ENCODE measurements at places on chromosomes 16 and 17. TPM values are rescaled to one million over a fixed set of nuclear protein-coding genes. Genes with fewer than 3 reads are reported as not detected.
A peak's percentile ranks its signal among the peaks of the same experiment; 100 is the strongest.

- H3K4me1 ChIP-seq = no peaks in the 10 kb centered on the region
- DNase-seq = no peak
- H3K27ac ChIP-seq = no peak overlapping the region
- H3K27me3 ChIP-seq = peaks cover 13% of the 10 kb centered on the region
- H3K36me3 ChIP-seq = no peaks in the 10 kb centered on the region
- H3K4me3 ChIP-seq = no peak overlapping the region
Observed at GRCh38 chr16:73228649-73229048, 180.7 kb upstream of the ZFHX3 start.

DNA sequence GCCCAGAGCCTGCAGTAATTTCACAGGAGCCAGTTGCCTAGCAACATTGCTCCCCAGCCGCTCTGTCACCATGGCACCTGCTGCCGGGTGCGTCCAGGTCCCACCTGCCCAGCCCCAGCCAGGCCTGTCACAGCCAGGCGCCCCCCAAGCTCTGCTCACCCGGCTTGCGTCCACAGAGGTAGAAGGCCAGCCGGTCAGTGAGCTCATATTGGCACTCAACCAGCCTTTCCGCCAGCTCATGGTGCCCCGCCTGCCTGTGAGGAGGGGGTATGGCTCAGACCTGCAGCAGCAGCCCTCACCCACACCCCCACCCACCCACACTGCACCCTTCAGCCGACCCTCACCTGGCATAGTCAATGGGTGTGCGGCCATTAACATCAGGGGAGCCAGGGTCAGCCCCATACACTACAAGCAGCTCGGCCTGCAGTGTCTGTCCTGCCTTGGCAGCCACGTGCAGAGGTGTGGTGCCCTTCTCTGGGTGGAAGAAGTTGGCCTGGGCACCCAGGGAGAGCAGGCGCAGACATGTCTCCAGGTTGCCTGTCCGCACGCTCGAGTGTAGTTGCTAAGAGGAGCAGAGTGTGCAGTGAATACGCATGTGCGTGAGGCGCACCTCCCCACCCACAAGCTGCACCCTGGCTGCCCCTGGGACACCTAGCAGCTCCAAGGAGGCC, 7.7 kb downstream of the GIT1 start:
- DNase-seq = no peak
- 0 out of 2 replicates have a peak, but pooled peaks cover 2% of the 10 kb centered on the region for H3K36me3 ChIP-seq
- H3K27ac ChIP-seq = no peak overlapping the region

DNA sequence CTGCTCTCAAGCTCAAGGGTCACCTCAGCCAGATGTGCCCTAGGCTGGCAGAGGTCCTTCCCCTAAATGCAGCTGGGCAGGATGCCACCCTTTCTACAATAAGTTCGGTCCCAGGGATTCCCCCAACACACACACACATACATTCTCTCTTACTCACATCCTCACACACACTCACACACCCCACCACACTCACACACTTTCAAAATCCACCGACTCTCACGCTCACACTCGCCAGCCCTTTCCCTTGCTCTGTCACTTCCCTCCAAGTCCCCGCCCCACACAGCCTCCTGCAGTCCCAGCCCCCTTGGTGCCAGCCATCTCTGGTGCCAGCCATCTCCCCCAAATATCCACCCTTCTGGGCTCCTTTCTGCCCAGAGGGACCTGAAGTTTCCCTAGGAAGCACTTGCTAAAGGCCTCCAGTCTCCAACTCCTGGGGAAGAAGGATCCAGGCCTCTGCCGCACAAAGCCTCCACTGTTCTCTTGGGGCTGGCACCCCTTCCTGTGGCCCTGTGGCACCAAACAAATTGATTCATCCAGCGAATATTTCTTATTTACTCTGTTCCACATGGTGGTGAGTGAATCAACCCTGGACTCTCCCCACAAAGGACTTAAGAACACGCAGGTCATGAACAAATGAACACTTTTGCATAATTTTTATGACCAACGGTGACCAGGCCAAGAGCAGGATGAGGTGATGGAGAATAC, 3.8 kb upstream of the USP36 start:
- DNase-seq = no peak
- no peak overlapping the region for H3K4me3 ChIP-seq
- H3K4me1 ChIP-seq = peaks cover 11% of the 10 kb centered on the region
- H3K36me3 ChIP-seq = peaks cover 10% of the 10 kb centered on the region
- no peak overlapping the region for H3K27ac ChIP-seq

DNA sequence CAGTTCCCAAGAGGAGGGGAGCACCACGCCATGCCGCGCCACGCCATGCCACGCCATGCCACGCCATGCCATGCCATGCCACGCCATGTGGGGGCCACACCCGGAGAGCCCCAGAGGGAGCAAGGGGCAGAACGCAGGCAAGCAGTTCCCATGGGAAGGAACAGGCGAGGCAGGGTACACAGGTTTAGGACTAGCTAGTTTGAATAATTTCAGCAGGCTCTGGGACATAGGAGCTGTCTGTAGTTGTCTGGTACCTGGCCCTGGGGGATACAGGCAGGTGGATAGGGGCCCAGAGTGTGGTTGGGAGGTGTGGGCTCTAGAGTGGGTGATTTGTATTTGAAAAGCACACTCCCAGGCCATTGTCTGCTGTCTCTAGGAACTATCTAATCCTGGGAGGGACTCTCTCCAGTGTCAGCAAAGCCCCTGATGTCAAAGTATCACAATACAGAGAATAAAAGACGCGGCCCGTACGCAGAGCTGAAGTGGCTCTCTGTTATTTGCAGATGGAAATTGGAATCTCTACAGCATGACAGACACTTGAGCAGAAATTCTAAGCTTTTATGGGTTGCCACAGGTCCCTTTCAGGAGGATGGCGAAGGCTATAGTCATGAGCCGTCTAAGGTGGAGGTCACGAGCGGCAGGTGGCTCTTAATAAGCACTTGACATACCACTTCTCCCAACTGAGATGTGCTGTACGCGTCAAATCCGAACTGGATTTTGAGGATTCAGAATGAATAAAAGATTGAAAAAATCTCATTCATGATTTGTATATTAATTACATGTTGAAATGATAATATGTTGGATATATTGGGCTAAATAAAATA, 220.8 kb upstream of the TNRC6C start:
- H3K27me3 ChIP-seq = peaks cover 10% of the 10 kb centered on the region
- H3K27ac ChIP-seq = no peak overlapping the region
- no peaks in the 10 kb centered on the region for H3K36me3 ChIP-seq

DNA sequence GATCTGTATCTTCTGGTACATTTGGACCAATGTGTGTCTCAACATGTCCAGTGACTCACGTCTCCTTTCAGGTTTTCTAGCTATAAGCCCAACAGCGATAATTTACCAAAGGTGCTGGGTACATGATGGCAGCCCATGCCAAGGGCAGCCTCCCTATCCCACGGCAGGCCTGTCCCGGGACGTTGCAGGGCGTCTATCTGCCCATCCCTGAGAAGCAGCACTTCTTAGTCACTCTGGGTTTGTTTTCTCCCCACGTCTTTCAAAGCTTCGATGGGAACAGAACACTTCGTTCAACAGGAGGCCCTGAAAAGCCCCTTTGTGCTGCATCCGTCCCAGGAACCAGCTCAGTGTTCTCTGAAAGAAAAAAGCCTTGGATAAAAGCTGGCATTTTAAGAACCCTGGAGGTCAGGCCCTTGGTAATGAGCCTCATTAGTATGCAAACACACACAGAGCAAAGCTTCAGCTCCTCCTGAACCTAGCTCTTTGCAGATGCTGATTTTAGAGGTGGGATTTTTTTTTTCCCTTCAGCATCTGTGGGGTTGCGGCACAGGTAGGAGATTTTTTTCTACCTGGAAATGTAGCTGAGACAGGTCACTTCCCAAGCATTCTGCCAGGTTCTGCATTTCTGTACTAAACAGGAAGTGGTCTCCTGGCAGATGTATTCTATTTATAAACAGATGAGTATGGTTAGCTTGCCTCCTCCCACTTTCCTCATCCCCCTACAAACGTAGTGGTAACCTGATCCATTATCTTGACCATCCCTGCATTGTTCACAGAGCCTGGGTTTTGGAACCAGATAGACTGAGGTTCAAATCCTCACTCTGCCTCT, 17.5 kb upstream of the MT4 start:
- H3K4me3 ChIP-seq = no peak overlapping the region
- no peak overlapping the region for H3K27ac ChIP-seq
- H3K36me3 ChIP-seq = no peaks in the 10 kb centered on the region
- DNase-seq = no peak

DNA sequence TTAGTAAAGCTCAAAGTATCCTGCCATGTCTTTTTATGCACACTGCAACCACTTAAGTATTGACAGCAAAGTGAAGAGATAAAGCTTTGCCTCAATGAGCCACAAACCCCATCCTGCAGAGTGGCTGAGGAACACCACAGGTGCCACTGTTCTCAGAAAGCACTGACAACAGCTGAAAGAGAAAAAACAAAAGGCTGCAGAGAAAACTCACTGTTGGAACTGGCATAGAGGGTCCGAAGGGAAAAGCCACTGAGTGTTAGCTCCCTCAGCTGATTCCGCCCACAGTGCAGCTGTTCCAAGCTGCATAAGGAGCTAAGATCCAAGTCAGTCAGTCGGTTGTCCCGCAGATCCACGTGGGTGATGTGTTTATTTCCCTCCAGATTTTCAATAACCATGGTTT, 48.3 kb downstream of the PHLPP2 start:
- no peaks in the 10 kb centered on the region for H3K27me3 ChIP-seq
- H3K27ac ChIP-seq = no peak overlapping the region
- no peak for DNase-seq
- peaks cover 8% of the 10 kb centered on the region for H3K36me3 ChIP-seq
- H3K4me3 ChIP-seq = no peak overlapping the region
- no peaks in the 10 kb centered on the region for H3K4me1 ChIP-seq

DNA sequence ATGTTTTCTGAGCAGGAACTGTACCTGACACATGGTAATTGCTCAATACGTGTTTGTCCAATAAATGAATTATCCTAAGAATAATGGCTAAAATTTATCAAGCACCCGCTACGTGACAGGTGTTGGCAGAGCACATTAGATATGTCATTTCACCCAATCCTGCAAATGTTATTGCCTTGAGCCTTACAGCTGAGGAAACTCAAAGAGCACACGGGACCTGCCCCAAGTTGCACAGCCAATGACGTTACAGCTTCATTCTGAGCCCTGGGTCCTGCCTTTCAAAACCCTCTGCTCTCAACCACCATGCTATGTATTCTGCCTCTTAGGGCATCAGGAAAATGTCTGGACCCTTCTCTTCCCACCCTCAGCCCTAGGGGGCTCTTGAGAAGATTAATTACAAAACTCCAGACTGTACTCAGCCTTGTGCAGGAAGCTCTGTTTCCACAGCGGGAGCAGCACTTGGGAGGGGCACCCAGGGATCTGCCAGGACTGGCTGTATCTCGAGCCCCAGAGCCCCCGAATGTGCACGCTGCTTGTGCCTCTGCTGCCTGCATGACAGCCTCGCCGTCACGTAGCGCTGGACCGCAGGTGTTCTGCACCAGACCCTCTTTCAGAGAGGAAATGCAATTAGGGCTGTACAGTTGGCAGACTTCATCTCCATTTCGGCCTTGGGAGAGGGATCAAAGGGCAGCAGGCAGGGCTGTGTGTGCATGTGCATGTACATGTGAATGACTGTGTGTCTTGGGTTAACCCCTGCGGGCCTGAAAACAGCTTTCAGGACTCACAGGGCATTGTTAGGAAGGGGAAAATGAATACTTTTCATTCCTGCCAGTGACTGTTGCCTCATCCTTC, 71.6 kb downstream of the GPR139 start:
- no peaks in the 10 kb centered on the region for H3K36me3 ChIP-seq
- H3K4me1 ChIP-seq = no peaks in the 10 kb centered on the region
- peaks cover 29% of the 10 kb centered on the region for H3K27me3 ChIP-seq
- H3K27ac ChIP-seq = no peak overlapping the region
- no peak overlapping the region for H3K4me3 ChIP-seq
- no peak for DNase-seq

GRCh38 chr17:76834870-76835269, 33.3 kb upstream of the MGAT5B start:
- no peak for DNase-seq
- no peak overlapping the region for H3K4me3 ChIP-seq
- no peaks in the 10 kb centered on the region for H3K36me3 ChIP-seq
- no peak overlapping the region for H3K27ac ChIP-seq
- no peaks in the 10 kb centered on the region for H3K4me1 ChIP-seq

DNA sequence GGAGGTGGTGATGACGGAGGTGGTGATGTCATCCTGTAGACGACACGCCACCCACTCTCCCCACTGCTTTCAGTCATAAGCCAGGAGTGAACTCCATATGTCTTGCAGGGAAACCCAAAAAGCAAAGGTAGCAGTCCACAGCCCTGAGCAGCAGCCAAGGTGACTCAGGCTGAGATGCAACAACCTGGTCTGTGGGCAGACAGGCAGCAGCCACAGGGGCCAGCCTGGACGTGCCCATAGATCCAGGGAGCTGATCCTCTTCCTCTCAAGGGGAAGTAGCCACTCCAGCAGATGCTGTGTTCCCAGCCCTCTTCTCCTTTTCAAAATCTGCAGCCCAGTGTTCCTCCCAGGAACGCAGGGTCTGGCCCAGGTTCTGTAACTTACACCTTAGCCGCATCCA, 17.3 kb upstream of the CIITA start:
- H3K36me3 ChIP-seq = no peaks in the 10 kb centered on the region
- no peak overlapping the region for H3K4me3 ChIP-seq
- H3K27ac ChIP-seq = no peak overlapping the region

GRCh38 chr16:78072275-78072674, 27.2 kb upstream of the WWOX start:
- no peak for DNase-seq
- no peaks in the 10 kb centered on the region for H3K36me3 ChIP-seq
- H3K27me3 ChIP-seq = no peaks in the 10 kb centered on the region
- H3K27ac ChIP-seq = no peak overlapping the region
- no peaks in the 10 kb centered on the region for H3K4me1 ChIP-seq

- H3K4me3 ChIP-seq = no peak overlapping the region
- no peaks in the 10 kb centered on the region for H3K4me1 ChIP-seq
- peak; percentile 10 for DNase-seq
- H3K27ac ChIP-seq = no peak overlapping the region
Observed at GRCh38 chr17:36705874-36706731, 104.7 kb downstream of the MRM1 start.

DNA sequence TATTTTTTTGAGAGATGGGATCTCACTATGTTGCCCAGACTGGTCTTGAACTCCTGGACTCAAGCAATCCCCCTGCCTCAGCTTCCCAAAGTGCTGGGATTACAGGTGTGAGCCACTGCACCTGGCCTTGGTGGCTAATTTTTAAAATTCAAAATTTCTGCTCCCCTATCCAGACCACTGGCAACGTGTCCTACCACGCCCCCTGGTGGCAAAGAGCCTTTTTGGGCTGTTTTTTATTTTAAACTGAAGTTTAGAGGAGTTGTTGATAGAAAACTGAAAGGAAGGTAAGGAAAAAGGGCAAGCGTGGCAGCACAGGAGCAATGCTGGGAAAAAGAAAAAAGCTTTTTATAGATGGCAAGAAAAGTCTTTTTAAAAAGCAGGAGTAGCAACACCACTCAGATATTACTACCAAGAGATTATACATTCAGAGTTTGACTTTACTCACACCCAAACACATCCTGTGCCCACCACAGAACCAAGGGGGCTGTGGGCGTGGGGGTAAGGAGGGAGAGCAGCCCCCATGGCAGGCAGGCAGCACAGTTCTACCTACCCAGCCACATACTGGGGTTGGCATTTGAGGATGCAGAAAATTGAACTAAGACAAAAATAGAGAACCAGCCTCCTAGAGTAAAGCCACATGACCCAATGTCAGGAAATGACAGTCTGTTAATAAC, 4.2 kb upstream of the MXRA7 start:
- DNase-seq = no peak
- H3K4me1 ChIP-seq = peaks cover 11% of the 10 kb centered on the region
- H3K36me3 ChIP-seq = peaks cover 8% of the 10 kb centered on the region
- H3K27me3 ChIP-seq = no peaks in the 10 kb centered on the region
- H3K27ac ChIP-seq = no peak overlapping the region

The CLEC18A gene
- total RNA-seq = 0.46 TPM

The RRAD gene
- total RNA-seq = 4.3 TPM

The CDH3 gene
- 16.7 TPM for total RNA-seq

The CLDN7 gene
- total RNA-seq = 43.1 TPM

The TK1 gene
- 153 TPM for total RNA-seq

The KLHL10 gene
- not detected for total RNA-seq

The ABCC11 gene
- not detected for total RNA-seq

The SOX8 gene
- total RNA-seq = 1.8 TPM

The ERN2 gene
- not detected for total RNA-seq

Measured in Panc1 (cell line).